ENCODE measurements at places on chromosomes 2 and 18. TPM values are rescaled to one million over a fixed set of nuclear protein-coding genes. Genes with fewer than 3 reads are reported as not detected.

ATOH8 gene
- total RNA-seq = 42.5 TPM

- no peak for ATAC-seq
Observed at GRCh38 chr2:218366621-218367414, 10.2 kb downstream of the CATIP start.

GRCh38 chr2:216388046-216388884 is 16.0 kb upstream of the MARCHF4 start:
- ATAC-seq = no peak

DNA sequence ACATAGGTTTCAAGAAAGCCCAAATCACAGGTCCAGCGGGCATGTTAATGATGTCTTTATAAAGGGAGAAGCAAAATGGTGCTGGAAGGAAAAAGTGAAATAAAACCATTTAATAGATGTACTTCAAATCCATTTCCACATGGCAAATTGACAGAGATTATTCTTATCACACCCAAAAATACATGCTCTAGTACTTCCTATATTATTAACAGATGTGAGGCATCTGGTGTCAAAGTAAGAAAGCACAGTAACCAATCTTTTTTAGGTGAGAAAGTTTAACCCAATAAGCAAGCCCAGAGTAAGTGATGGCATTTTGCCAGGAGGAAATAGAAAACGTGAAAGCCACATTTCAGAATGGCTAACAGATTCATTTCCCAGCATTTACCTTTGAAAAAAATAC is 128.0 kb downstream of the ABCA12 start:
- no peak for ATAC-seq

- no peak for ATAC-seq
Observed at GRCh38 chr2:222959358-222959757, 92.6 kb upstream of the KCNE4 start.

- ATAC-seq = no peak
Observed at GRCh38 chr2:193841384-193842150, 1646.8 kb upstream of the TMEFF2 start.

PID1 gene
- 61.0 TPM for total RNA-seq

DNA sequence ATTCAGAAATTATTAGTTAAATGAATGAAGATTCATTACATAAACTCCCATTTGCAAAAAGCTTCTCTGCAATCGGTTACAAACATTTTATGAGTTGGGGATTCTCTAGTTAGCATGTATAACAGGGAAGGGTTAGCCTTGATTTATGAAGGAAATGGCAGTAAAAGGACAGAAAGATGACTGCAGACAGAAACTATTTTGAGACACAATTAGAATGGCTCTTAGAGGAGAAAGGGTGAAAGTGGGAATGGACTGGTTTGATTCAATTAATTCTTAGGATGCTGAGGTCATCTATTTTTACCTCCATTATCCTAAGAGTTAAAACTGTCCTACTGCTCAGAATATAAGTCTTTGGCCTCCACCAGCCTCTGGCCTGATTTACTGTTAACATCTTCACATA is 250.8 kb upstream of the DLGAP1 start:
- ATAC-seq = no peak

GPBAR1 gene
- total RNA-seq = 0.93 TPM
